ENCODE measurements at places on chromosomes 6 and 20. TPM values are rescaled to one million over a fixed set of nuclear protein-coding genes. Genes with fewer than 3 reads are reported as not detected.

Gene FAM217A
- not detected for total RNA-seq

Gene TINAG
- not detected for total RNA-seq

Gene GRIK2
- total RNA-seq = not detected

Gene FAXC
- not detected for total RNA-seq

Gene HLA-DOB
- total RNA-seq = 3.9 TPM

Gene OR2J3
- not detected for total RNA-seq

Gene CLIC5
- 4.6 TPM for total RNA-seq

Gene CST4
- not detected for total RNA-seq

Gene PPP1R14C
- not detected for total RNA-seq

Gene CCN2
- total RNA-seq = 1.3 TPM

Gene LAMA5
- total RNA-seq = 3.0 TPM

Gene PDE10A
- not detected for total RNA-seq

Gene OR2H2
- total RNA-seq = not detected

Gene C20orf141
- not detected for total RNA-seq

Measured in T-cell (primary cell).